Stimulated activated CD4-positive, alpha-beta T cell treated with anti-CD3 and anti-CD28 coated beads, Interleukin-1b, Interleukin-23, amount 100 ng/mL, for 1 hour (primary cell): ENCODE measurements at places on chromosomes 6 and 20.

DNA sequence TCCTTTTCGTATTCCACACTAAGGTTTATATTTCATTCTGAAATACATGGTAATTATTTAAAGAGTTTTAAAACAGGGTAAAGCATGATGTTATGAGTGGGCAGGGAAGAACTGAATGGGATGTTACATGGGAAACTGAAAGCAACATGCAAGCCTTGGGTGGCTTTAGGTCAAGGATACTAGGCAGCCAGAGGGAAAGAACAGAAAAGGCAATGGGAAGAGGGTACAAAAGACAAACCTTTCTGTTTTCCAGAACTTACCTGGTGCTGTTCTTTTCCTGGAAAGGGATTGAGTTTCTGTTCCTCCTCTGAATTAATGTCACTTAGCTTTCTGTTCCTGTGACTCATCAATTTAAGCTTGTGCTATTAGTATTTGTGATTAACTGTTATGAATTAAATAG lies 71.2 kb upstream of the SMIM8 start:
- no peak for DNase-seq

GRCh38 chr6:133184798-133185372 lies 56.3 kb upstream of the EYA4 start:
- DNase-seq, result no peak

- no peak for DNase-seq
Measured at GRCh38 chr20:40276301-40276700, 412.7 kb downstream of the MAFB start.

DNA sequence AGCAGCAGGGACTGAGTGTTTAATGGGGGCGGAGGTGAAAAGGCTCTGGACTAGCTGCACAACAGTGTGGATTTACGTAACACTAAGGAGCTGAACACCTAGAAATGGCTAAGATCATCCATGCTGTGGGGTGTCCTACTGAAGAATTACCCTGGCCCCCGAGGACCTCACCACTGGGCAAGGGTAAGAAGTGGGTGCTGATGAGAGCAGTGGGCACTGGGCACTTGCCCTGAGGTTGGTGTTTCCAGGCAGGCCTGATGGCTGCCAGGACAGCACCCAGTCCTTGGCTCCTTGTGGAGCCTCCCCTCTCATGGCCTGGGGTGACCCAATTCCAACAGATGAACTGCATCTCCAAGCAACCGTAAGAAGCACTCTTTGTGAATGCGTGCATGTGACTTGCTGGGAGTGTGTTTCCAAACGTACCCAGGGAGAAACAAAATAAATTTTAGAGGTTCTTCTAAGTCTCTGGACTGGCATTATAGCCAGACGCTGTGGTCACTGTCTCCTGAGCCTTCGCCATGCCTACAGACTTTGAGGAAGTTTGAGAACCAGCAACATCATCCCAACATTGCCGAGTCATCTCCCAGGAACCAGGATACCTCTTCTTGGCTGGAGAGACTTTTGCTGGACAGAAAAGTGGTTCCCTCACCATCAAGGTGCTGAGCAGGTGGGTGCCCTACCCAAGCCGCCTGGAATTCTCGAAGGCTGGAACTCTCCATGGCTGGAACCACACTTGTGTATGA lies 245.9 kb downstream of the ERMARD start:
- DNase-seq, result no peak

- DNase-seq, result no peak
Measured at GRCh38 chr20:56839786-56840185, 210.7 kb downstream of the TFAP2C start.

GRCh38 chr6:56604186-56604585 lies 38.5 kb downstream of the DST start:
- no peak for DNase-seq

DNA sequence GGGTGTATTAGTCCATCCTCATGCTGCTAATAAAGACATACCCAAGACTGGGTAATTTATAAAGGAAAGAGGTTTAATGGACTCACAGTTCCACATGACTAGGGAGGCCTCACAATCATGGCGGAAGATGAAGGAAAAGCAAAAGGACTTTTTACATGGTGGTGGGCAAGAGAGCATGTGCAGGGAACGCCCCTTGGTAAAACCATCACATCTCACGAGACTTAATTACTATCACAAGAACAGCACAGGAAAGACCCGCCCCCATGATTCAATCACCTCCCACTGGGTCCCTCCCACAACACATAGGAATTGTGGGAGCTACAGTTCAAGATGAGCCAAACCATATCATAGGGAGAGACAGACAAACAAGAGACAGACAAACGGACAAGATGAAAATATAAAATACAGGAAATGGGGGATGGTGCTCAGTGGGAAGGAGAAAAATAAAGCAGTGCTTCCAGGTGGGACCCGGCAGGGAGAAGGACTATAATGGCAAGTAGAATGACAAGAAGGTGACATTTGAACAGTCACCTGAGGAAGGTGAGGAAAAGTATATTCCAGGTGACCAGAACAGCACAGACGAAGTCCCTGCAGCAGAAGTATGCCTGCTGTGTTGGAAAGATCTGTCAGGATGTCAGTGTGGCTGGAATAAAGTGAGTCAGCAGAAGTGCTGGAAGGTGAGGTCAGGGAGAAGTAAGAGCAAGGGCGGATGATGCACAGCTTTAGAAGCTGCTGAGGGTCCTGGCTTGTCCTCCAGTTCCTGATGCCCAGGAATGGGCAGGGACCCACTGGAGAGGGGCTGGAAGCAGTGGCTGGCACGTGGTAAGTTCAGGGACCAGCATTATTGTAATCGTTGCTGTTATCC lies 61.1 kb downstream of the SLC2A10 start:
- no peak for DNase-seq

DNA sequence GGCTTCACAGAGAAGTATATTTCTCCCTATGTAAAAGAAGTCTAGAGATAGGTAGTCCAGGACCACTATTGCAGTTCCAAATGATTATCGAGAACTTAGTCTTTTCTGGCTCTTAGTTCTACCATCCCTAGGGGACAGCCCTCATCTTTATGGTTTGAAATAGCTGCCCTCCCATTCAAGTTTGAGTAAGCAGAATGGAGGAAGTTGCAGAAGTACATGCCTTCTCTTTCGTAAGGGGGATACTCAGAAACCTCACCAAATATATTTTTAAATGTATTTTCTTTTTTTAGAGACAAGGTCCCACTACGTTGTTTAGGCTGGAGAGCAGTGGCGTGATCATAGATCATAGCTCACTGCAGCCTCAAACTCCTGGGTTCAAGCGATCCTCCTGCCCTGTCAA lies 236.8 kb upstream of the RREB1 start:
- no peak for DNase-seq

DNA sequence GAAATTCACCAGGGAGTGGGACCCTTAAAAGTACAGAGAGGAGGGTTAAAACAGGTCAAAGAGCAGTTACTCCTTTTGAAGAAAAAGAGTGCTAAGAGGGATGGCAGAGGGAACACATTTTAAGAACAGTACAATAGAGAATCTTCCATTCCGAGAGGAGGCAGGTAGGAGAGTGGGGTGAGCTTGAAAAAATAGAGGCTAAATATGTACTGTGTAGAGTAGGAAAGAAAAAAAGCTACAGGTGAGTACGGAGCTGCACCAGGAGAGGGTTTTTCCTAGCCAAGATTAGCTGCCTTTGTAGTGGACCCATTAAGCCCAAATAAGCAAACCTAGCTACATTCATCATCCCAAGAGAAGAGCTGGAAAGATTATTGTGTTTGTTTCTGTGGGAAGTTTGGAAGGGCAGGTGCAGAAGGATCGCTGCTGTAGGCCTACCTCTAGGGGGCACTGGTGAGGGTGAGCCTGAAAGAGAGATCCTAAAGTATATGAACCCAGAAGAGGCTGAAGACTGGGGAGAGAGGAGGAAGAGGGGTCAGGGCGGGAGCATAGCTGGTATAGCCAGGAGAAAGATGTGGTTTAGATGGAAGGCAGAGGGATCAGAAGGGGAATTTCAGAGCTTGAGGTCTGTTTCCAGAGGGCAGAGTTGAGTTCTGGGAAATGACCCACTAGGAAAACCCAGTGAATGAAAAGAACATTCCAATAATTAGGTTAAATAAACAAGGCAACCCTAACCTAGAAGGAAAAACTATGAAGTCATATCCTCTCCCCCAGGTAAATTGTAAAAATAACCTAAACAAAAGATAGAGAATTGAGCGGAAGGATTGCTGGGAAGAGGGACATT lies 50.2 kb upstream of the HINT3 start:
- peak; percentile 27 for DNase-seq

- no peak for DNase-seq
Measured at GRCh38 chr6:43916924-43917877, 147.2 kb downstream of the VEGFA start.

DNA sequence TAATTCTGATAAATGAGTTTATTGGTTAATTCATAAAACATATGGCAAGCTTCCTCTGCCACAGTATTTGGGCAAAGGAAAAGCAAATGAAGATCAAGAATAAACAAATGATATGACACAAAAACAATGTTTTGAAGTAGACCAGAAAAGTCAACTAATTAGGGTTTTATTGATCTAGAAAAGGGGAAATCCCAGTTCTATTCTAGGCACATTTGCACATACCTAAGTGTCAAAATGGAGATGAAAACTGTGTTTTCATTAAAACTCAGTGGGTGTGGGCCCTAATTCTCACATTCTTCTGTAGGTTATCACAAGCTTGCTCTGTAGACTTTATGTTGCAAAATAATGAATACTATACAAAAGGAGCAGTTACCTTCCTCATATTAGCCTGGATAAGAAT lies 69.0 kb upstream of the TENT5A start:
- DNase-seq, result no peak

- DNase-seq, result no peak
Measured at GRCh38 chr6:146305092-146305491, 238.5 kb upstream of the RAB32 start.

GRCh38 chr6:137761072-137761471 lies 106.0 kb upstream of the TNFAIP3 start:
- DNase-seq, result no peak

- no peak for DNase-seq
Measured at GRCh38 chr20:52031563-52032303, 159.8 kb downstream of the ZFP64 start.

DNA sequence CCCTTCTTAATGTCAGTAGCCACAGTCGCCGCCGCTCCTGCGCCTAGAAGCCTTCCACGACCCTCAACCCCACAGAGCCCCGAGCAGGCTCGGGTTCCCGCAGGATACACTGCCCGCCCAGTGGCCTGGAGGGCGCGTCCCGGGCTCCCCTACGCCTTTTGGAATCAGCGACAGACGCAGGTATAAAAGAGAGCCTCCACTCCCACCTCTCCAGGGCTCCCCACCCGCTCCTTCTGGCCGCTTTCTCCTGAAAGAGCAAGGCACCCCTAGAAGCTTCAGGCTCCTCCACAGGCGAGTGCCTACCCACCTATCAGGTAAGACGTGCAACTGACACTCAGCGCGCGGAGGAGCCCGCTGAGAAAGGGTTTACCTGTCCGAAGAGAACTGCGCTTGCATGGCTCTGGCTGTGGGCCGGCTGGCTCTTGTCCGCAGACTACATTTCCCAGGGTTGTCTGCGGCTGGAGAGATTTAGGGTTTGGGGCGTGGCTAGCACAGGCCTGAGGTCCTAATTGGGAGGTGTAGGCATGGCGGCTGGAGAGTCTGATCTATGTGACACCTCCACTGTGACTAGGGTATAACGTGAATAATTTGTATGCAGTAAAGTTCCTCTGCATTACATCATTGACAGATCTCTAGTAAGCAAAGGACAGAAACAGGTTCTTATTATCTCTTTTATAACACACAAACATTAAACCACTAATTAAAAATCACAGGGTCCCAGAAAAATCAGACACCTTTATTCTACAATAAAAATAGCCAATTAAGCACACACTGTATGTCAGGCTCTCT lies 13.5 kb upstream of the ZNF391 start:
- DNase-seq, result peak; percentile 40

GRCh38 chr20:36856691-36857635 lies 19.0 kb upstream of the TLDC2 start:
- no peak for DNase-seq

GRCh38 chr6:27873021-27873940 lies 38.9 kb downstream of the OR2B2 start:
- no peak for DNase-seq

- no peak for DNase-seq
Measured at GRCh38 chr6:47924001-47924400, 142.2 kb downstream of the OPN5 start.

GRCh38 chr6:3876866-3877265 lies 27.7 kb downstream of the FAM50B start:
- no peak for DNase-seq

GRCh38 chr6:130252527-130253237 lies 29.9 kb upstream of the SAMD3 start:
- DNase-seq, result no peak

- DNase-seq, result no peak
Measured at GRCh38 chr6:156164701-156165452, 612.3 kb upstream of the ARID1B start.

DNA sequence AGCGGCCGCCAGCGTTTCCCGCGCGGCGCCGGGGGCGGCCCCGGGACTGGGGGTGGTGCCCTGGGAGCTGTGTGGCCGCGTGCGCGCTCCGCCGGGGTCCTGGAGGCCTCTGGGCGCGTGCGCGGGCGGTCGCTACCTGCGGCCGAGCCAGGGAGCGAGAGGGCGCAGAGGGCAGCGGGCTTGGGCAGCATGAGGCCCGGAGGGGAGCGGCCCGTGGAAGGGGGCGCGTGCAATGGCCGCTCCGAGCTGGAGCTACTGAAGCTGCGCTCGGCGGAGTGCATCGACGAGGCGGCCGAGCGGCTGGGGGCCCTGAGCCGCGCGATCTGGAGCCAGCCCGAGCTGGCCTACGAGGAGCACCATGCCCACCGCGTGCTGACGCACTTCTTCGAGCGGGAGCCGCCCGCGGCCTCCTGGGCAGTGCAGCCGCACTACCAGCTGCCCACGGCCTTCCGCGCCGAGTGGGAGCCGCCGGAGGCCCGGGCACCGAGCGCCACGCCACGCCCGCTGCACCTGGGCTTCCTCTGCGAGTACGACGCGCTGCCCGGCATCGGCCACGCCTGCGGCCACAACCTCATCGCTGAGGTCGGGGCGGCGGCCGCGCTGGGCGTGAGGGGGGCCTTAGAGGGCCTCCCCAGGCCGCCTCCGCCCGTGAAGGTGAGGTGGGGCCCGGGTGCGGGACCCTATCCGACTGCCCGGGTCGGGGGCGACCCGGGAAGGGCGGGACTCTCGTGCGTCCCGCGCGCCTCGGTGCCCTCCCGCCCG lies at the start of gene PM20D2:
Gene PM20D2 (plus strand): TSS at position 100 of the 762 bp plus-strand sequence. CDS start 90 bp downstream, at position 190.
- DNase-seq, result peak; percentile 42

DNA sequence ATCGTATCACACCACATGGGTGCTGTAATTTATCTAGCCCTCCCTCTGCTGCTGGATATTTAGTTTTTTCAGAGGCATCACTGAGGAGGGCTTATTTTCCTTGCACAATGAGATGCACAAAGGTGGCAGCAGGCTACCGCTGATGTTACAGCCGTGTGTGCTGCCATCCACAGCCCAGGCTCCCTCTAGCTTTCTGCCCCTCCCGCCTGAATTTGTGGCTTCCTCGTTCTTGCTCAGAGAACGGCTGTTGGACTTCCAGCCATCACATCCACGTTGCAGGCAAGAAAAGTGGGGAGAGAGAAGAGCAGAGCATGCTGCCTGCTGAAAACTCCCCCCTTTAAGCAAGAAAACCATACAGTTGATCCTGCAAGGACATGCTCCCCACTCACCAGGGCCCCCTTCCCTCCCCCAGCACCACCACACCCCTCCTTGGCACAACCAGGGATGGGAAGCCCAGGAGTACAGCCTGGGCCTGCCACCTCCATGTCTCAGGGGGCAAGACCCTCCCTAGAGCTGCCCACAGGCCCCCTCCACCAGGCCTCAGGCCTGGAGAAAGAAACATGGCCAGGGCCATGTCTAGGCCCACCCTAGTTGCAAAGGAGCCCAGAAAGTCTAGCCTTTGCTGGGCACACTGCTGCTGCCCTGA lies 102.6 kb downstream of the MRPL14 start:
- no peak for DNase-seq
